Stimulated activated CD4-positive, alpha-beta T cell treated with anti-CD3 and anti-CD28 coated beads, Interleukin-4, amount 100 ng/mL, for 24 hours (primary cell): ENCODE measurements at places on chromosomes 6 and 20.

DNA sequence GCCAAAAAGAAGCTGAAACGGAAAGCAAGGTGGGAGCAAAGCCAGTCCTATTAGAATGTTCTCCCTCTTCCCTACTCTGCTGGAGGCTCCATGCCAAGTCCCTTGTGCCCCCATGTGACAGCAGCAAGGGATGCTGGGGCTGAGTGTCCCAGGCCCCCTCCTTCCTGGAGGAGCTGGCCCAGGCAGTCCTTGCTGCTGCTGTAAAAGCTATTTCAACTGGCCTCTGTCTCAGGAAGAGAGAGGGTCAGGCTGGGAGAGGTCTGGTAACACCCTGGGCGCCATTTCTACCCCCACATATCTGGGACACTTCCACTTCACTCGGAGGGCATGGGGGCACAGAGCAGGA lies 25.0 kb downstream of the TTBK1 start:
- no peak for DNase-seq

DNA sequence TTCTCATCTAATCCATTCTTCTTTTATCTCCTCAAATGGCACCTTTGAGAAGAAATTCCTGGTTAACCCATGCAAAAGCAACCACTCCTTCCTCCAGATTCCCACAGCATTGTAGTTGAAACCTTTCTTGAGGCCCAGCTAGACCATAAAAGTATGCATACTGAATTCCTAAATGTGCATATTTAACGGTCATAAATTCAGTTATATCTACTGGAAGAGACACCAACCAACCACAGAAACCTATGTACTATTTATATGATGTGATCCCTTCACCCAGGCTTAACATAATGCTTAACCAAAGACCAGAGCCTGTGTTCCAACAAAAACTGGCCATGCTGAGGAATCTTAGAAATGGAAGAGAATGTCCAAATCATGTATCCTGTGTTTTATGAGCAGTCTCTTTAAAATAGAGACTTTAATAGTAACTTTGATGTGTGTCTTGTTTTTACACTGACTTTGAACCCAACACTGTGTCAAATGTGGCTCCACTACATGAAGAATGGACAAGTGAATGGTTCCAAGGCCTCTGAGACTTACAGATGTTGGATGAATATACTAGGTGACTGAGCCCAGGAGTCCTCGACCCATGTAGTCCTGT lies 11.4 kb upstream of the TAF8 start:
- no peak for DNase-seq

- no peak for DNase-seq
Measured at GRCh38 chr20:17614812-17615644, 45.2 kb downstream of the DSTN start.

DNA sequence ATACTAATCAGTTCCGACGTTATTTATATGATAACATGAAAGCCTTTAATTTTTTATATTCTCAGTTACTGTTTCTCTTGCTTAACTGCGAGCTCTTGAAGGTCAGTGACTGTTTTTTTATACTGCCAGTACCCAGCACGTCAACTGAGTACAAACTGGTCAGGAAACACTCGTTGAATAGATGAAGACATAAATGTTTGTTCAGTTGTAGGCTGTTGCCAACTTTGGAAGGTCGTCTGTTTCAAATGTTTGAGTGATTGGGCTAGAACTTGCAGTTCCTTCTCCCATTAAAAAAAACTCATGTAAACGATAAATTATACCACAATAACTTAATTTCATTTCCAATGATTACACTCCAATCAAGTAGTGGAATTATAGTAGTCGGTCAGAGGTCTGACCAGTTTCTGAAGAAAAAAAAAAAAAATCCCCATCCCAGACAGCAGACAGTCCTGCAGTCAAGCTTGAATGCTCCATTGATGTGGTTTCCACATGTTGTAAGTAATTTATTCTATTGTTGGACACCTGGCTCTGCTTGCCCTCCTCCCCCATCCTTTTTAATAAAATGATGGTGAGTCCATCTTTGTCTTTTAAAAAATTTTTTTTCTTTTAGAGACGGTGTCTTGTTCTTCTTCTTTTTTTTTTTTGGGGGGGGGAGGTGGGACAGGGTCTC lies 81.1 kb downstream of the SASH1 start:
- no peak for DNase-seq

GRCh38 chr20:45874576-45874975 lies 6.5 kb upstream of the ZSWIM1 start:
- DNase-seq: no peak

GRCh38 chr6:144019929-144020328 lies 11.9 kb upstream of the PLAGL1 start:
- DNase-seq: no peak

- DNase-seq: no peak
Measured at GRCh38 chr20:46920114-46920513, 25.5 kb downstream of the EYA2 start.

DNA sequence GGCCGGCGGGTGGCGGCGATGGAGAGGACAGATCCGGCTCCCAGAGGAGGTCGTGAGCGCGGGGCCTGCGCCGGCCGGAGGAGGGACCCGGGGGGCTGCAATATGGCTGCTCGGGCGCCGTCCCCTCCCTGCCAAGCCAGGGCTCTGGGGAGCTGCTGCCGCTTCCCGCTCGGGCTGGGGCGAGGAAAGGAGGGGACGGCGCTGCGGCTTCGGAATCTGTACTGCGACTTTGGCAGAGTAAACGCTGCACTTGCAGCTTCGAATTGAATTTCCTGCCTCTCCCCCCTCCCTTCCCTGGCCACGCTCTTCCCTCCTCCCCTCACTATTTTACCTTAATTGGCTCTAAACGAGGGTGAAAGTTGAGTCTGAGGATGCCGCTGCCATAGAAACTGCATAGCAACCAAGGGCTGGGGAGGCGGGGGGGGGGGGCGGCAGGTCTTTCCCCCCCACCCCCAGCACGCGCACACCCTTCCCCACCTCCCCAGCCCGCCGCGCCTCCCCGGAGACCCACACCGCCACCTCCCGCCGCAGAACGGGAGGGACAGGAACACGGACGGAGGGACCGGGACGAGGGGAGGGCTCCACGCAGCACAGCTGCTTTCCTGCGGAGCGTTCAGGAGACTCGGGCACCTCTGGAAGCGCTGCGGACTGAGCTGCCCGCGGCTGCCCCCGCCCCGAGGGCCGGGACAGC lies 93.9 kb downstream of the RNASET2 start:
- DNase-seq: peak; percentile 15

GRCh38 chr6:16783509-16783908 lies 22.2 kb upstream of the ATXN1 start:
- no peak for DNase-seq

- no peak for DNase-seq
Measured at GRCh38 chr6:41215777-41216176, 12.4 kb upstream of the TREML4 start.

- no peak for DNase-seq
Measured at GRCh38 chr6:137775720-137776119, 91.3 kb upstream of the TNFAIP3 start.

GRCh38 chr20:56166781-56167465 lies 81.6 kb upstream of the MC3R start:
- no peak for DNase-seq

DNA sequence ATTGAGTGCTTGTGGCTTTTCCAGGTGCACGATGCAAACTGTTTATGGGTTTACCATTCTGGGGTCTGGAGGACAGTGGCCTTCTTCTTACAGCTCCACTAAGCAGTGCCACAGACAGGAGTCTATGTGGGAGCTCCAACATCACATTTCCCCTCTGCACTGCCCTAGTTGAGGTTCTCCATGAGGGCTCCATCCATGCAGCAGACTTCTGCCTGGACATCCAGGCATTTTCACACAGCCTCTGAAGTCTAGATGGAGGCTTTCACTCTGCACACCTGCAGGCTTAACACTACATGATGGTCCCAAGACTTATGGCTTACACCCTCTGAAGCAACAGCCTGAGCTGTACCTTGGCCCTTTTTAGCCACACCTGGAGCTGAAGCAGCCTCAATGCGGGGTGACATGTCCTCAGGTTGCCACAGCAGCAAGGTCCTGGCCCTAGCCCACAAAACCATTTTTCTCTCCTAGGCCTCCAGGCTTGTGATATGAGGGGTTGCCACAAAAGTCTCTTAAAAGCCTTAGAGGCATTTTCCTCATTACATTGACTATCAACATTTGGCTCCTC lies 552.2 kb downstream of the TFAP2A start:
- no peak for DNase-seq

DNA sequence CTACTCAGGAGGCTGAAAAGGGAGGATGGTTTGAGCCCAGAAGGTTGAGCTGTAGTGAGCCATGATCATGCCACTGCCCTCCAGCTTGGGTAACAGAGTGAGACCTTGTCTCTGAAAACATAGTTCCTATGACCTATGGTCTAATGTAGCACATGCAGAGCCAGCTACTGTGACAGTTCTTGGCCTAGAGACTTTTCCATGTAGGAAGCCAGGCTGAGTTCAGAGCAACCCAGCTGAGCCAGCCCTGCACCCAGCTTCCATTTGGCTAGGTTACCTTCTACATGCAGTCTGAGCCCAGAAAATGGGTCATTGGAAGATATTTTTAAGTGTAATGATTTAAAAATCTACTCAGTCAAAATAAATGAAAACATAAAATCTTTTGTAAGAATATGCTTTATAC lies 92.8 kb downstream of the FNDC1 start:
- DNase-seq: no peak

DNA sequence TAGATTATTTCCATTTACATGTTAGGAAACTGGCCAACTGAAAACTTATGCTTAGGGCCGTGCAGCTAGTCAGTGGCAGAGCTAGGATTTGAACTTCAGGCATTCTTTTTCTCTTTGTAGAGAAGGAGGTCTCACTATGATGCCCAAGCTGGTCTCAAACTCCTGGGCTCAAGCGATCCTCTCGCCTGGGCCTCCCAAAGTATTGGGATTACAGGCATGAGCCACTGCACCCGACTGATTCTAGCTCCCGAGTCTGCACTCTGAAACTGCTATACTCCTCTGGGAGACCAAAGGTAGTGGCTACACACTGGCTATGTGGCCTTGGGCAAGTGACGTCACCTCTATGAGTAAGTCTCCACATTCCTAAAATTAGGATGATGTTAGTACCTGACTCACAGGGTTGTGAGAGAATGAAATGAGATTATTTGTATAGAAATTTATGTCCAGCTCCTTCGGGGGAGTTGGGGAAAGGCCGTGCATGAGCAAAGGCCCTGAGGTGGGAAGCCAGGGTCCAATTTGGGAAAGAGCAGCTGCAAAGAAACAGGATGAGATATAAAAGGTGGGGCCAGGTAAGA lies 6.4 kb downstream of the PLTP start:
- DNase-seq: no peak

- no peak for DNase-seq
Measured at GRCh38 chr6:112743323-112743722, 396.2 kb downstream of the RFPL4B start.

DNA sequence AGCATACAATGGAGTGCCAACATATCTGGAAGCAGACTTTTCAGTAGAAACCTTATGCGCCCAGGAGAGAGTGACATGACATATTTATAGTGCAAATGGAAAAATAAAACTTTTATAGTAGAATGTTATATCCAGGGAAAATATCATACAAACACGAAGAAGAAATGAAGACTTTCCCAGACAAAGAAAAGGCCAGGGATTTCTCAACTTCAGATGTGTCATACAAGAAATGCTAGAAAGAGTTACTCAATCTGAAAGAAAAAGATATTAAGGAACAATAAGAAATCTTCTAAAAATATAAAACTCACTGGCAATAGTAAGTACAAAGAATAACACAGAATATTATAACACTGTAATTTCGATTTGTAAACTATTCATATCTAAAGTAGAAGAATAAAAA lies 1269.3 kb downstream of the GRIK2 start:
- DNase-seq: no peak

- no peak for DNase-seq
Measured at GRCh38 chr6:42510795-42511194, 53.0 kb upstream of the UBR2 start.
